ENCODE measurements at places on chromosomes 12 and 14.

GRCh38 chr14:35406506-35407305 is 2.2 kb upstream of the NFKBIA start:
- DNase-seq = peak; percentile 80

DNA sequence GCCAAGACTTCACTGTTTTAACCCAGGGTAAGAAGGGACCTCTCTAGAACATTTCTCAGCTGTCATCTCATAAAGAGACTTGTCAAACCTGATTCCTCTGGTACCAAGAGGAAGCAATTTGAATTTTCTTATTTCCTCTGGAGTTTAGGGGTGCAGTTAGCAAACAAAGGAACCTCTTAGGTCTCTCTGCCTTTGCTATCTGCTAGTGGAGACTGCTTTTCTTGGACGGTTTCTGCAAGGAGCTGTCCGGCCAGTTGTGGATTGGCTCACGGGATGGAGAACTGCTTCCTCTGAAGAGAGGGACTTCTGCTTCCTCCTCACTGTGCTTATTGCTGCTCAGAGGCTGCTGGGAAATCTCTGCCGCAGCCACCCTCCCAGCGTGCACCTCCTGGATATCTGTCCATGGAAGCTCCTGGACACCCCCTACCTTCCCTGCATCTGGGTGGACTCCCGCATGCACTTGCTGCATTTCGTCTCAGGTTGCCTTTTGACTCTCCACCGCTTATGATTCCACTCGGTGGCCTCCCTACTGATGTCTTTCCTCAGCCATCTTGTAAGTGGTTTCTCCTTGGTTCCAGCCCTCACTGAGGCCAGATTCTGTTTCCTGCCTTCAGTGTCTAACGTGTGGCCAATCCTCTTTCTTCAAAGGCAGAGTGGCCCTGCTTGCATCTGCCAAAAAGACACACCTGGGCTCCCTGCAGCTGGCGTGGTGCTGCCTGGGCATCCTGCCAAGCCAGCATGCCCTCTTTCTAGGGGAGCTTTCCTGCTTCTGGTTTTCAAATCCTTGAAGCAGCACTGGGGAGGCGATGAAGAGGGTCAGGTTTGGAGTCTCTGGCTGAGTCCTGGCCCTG is 187.3 kb downstream of the CHST11 start:
- no peak for DNase-seq

DNA sequence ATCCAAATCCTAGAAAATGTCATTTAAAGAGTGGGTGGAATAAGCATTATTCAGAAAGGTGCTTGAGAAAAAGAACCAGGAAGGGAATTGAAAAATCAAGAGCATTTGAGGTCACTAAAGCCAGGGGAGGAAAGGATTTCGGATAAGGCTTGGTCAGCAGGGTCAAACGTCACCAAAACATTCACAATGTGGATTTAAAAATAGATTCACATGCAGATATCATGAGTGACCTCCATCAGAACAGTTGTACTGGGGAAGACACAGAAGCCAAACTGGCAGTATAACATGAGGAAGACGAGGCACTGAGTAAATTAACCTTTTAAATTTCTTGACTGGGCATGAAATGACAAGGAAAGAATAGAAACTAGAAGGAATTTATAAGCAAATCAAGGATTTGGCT is 175.1 kb upstream of the CCDC196 start:
- DNase-seq = no peak

DNA sequence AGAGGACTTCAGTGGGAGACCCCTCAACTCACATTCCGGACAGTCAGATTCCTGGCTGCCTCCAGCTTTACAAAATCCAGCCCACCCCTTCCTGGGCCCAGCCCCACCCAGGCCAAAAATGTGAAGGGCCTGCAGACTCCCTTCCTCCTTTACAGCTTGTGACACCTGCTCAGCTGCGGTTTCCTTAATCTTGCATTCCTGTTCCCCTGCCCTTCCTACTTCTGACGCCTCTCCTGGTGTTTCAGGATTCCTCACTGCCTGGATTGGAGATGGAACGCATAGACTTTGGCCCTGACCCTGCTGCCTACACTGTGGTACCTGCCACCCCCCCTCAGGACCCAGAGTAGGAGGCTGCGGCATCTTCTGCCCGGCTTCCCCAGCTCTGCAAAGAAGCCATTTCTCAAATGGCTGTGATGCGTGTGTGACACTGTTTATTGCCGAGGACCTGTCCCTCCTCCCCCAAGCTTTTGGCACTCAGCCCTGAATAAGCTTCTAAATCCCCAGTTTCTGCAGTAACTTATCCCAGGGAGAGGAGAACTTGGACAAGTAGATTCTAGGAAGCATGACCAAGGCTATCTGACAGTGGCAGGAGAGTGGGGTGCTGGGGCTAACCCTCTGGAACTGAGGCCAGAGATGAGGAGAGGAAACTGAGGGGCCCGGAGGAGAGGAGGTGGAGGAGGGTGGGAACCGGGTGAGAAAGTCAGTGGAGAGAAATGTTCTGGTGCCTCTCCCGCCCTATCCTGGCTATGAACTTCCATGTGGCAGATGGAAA is 24.9 kb upstream of the BCDIN3D start:
- DNase-seq = no peak

DNA sequence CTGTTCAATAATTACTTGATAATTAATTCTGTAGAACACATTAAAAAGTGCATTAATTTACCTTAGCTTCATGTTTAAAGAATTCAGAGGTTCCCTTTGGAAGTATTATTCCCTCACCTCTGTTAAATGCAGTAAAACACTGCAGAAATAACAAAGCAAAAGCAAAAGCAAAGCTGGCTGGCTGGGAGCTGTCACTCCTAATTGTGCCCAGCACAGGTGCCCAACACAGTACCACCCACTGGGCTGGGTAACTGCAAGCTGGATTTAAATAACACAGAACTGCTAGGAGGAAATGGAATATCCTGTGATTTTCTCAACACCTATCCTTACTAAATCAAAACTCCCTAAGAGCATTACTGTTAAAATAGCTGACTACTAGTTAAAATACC is 72.6 kb downstream of the SLC2A13 start:
- DNase-seq = no peak

GRCh38 chr12:57315681-57316080 is 64.7 kb upstream of the STAC3 start:
- DNase-seq = no peak

GRCh38 chr14:60721326-60722106 is 2.6 kb downstream of the SIX4 start:
- peak; percentile 16 for DNase-seq

DNA sequence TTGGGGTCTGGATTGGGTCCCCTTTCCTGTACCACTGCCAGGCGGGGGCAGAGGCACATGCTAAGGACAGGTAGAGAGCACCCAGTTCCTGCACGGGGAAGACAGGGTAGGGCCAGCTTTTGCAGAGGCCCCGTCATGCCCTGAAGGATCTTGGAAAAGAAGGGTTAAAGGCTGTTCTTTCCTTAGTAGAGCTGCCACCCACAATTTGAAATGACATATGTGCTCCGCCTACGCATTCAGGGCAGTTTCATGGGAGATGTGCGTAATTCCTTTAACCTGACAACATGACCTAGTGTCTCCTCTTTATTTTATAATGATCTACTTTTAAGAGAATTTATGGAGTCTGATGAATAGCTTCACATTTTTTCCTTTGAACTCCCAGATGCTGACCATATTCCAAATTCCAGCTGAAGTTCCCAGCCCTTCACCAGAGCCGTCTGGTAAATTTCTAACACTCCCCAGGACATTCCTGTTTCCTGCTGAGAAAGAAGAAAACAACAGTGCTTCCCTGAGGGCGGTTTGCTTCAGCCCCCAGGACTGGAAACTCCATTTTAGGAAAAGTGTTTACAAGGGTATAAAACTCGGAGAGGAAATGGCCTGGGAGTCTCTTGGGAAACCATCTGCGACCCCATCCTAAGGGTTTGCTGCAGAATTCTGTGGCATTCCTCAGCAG is 58.9 kb upstream of the PLEKHG3 start:
- DNase-seq = no peak

DNA sequence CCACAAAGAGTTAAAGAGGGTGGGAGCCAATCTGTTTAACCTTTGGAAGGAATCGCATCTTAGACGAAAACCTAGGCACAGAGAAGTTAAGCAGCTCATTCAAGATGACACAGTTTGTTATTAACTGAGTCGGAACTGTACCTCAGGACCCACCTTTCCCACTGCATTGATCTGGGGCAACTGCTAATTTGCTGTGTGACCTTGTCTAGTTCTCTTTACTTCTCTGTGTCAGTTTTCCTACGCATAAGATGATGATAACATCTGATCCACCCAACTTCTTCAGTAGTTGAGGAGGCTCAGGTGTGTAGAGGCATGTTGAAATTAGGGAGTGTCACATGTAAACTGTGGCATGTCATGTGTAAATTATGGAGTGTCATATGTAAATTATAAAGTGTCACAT is 186.2 kb downstream of the ZFP36L1 start:
- DNase-seq = no peak

DNA sequence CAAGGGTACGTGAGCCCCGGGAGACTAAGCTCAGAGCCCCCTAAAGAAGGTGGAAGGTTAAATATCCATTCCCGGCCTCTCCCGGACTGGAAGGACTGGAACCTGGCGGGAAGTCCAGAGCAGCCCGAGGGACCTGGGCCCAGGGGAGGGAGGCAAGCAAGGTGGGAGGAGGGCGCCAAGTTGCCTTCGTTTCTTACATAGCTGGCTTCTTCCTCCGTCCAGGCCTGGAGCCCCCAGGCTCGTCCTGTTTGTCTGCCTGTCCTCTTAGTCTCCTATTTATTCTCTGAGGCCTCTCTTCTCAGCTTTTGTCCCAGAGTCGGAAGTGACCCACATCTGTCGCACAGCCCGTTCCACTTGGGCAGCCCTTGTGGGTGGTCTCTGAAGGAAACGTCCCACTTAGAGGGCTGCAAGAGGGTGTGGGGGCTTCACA is 745 bp downstream of the PCK2 start:
- no peak for DNase-seq

- no peak for DNase-seq
These were observed 78.4 kb downstream of the FGD4 start for GRCh38 chr12:32477714-32478113.

GRCh38 chr12:108538146-108538545 is 22.8 kb downstream of the SART3 start:
- DNase-seq = no peak

GRCh38 chr14:77708749-77709148 is 846 bp downstream of the SLIRP start:
- DNase-seq = no peak

DNA sequence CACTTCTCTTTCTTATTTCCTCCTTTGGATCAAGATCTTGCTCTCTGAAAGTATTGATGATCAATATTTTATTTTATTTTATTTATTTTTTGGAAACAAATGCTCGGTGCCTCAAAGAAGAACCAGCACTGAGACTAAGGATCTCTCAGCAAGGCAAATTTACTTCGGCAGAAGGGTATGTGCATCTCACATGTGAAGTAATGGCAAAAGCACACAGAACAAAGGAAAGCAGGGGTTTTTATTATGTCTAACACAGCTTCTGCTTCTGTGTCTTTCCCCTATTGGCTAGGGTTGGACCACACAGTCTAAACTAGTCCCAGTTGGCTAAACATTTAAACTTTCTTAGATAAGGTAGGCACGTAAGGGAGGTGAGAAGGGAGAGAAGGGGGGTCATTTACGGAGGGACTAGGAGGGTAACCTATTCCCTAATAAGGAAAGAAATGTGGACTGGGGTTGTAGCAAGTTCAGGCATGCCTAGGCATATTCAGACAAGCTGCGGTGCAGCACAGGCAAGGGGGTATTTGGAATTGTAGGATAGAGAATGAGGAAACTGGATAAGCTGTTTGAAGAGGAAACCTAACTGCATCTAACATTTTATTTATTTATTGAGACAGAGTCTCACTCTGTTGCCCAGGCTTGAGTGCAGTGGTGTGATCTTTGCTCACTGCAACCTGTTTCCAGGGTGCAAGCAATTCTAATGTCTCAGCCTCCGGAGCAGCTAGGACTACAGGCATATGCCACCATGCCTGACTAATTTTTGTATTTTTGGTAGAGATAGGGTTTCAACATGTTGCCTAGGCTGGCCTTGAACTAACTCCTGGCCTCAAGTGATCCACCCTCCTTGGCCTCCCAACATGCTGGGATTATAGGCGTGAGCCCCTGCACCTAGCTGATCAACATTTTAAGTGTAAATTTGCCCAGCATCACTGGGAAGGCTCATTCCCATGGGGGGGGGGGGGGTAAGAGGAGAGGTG is 90.0 kb upstream of the EIF5 start:
- DNase-seq = no peak

GRCh38 chr12:117684471-117684870 is 284.3 kb downstream of the KSR2 start:
- no peak for DNase-seq

DNA sequence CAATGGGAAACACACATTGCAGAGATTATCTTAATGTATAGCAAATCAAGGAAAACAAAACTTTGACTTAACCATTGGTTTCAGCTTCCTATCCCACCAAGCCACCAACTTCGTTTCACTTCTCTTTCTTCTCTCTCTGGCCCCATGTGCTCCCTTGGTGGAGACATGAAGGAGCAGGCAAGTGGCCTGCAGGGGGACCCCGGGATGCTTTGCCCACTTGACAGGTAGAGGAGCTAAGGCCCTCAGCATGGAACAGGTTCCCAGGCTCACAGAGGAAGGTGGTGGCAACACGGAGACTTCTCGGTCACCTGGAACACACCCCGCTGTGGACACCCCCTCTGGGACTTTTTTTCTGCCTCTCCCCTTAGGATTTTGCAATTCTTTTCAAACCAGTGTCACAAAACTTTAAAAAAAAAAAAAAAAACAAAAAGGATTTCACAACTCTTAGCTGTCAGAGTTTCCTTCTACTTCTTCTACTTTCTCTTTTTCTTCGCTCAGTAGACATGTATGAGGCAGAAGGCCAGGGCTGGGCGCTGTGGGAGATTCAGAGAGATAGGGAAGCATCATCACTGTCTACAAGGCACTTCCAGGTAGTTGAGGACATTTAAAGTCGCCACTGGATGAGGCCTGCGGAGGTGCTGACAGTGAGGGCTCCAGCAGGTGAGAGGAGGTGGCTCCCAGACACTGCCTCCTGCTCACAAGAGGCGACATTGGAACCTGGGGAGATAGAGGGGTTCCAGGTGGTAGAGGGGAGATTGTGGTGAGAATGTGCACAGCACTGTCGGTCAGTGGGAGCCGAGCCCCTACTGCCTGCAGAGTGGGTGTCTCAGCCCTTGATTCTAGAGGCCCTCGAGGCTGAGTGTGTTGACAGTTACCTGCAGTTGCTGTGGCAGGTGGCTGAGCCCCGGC is 119.6 kb downstream of the GCH1 start:
- DNase-seq = no peak

- DNase-seq = peak; percentile 17
These were observed 10.4 kb downstream of the CFAP73 start for GRCh38 chr12:113159937-113160336.

DNA sequence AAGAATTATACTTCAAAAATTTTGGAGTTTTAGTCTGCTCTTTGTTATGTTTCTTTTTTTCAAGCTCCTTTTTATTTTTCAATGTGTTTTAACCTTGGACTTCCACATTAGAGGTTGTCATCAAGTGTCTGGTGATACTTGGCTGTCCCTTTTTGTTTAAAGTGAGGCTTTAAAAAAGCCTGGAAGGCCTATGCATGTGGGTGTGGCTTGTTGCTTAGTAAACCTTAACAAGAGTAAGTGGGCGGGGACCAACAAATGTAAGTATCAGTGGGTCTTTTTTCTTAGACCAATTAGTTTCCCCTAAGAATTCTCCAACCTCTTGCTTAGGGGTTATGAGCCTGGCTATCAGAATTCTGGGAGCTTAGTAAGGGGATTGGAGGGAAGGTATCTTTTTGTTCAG is 26.4 kb downstream of the HCFC2 start:
- DNase-seq = peak; percentile 24
